Neural crest cell (in vitro differentiated cells): ENCODE measurements at places on chromosomes 6 and 20.

- no peak for DNase-seq
These were observed 538 bp upstream of the ENPP1 start for GRCh38 chr6:131807321-131807643.

GRCh38 chr6:37556881-37557644 is 57.4 kb upstream of the CCDC167 start:
- no peak for DNase-seq

DNA sequence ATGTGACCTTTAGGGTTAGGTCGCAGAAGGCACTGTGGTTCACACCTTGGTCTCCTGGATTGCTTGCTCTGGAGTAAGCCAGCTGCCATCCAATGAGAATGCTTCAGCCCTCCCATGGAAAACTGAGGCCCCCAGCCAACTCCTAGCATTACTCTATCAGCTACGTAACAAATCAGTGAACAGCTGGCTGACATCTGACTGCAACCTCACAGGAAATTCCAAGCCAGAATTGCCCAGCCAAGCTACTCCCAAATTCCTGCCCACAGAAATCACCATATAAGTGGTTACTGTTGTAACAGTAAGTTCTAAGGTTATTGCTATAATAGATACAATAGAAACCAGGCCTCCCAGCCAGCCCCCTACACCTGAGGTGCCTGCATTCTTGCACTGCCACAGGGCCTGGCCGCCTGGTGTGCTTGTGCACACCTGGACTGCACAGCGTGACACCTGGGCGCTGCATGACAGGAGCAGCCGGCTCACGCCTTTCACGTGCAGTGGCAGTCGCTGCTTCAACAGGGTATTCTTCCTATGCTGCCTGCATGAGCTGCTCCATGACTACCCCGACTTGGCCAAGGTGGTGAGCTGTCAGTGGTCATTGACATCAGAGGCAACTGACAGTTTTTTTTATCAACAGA is 429.7 kb upstream of the RUNX2 start:
- DNase-seq, result no peak

GRCh38 chr6:36800223-36801076 is 38.8 kb downstream of the CPNE5 start:
- no peak for DNase-seq

DNA sequence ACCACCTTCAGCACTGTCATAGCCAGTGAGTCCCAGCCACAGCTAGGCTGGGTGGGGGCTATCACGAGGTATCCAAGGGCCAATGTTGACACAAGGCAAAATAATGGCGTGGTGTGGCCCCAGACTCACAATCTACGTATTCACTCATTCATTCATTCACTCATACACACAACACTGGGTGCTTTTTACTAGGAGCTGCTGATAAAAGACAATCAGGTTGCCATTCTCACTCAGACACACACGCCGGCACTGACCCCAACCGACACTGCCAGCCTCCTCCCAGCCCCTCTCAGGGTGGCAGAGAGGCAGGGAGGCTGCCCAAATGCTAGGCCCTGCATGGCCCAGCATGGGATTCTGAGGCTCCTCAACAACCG is 1.5 kb upstream of the C20orf144 start:
- DNase-seq, result no peak

DNA sequence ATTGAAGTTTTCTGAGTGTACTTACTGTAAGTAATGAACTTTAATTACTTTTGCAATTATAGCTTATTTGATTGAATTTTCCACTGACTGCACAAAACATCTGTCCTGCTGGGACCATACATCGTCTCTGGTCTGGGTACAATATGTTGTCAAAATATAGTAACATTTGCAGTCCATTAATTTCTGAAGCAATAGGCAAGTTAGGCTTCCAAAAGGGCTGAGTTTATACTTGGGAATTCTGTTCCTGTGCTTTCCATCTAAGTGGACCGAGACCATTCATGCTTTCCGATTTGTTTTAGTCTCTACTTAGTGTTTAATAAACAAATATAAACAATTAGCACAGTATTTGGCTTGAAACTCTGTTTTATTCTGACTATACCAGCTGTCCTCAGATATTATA is 139.3 kb downstream of the RFPL4B start:
- DNase-seq, result no peak

GRCh38 chr20:52047811-52048764 is 143.5 kb downstream of the ZFP64 start:
- no peak for DNase-seq

DNA sequence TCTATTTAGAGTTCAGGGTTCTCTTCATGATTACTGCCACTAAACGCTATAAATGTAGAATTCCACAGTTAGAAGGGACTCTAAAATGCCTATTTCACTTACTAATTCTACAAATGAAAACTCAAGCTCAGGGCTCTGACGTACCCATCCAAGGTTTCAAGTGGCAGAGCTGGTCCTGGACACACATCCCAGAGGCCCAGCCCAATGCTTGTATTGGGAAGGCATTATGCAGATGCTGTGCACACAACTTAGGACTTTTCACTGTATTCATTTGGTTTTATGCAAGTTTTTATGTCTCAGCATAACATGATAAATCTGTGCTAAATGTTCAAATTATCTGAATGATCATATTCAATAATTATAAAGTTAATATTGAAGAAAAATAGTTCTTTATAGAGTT is 310.4 kb downstream of the PHF3 start:
- no peak for DNase-seq

DNA sequence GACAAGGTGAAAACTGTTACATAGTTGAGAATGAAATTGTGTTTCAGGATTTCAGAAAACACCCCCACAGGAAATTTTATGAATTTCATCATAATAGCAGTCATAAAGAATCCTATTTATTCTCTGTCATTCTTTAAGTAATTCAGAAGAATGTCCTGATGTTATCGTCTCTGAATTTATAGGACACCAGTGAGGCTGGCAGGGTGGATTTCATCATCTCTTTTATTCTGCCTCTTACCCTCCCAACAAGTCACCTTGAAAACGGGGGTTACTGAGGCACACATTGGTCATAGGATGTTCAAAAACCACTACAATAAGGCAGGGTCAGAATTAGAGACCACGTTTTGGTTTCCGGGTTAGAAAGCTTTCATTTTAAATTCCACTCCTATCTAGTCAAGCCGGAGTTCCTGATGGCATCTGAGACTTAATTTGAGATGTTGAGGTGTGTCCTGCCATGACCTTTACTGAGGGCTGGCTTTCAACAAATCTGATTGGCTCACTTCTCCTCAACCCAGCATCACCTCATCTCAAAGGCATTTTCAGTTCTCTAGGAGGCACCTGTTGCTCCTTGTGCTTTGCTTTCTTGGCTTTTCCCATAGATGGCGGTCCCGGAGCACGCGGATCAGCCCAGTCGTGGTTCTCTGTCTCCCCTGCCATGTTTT is 230.6 kb upstream of the SUPT3H start:
- no peak for DNase-seq

DNA sequence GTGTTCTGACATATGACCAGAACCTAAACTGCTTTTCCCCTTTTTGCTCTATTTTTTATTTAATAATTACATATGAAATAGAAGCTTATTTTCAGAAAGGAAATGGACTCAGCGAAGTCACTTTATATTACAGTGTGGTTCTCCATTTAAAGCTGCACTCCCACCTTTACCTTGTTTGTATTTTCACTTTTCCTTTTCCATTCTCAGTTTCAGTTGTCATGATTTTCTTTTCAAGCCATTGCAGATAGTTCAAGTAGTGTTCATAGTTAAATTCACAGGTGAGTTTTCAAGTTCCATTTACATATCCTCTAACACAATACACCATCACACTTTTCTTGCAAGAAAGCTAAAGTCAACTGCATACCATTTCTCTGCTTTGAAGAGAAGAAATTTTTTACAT is 400.2 kb downstream of the HACE1 start:
- DNase-seq, result no peak

- peak; percentile 4 for DNase-seq
These were observed 120.0 kb upstream of the JAG1 start for GRCh38 chr20:10793766-10794165.

DNA sequence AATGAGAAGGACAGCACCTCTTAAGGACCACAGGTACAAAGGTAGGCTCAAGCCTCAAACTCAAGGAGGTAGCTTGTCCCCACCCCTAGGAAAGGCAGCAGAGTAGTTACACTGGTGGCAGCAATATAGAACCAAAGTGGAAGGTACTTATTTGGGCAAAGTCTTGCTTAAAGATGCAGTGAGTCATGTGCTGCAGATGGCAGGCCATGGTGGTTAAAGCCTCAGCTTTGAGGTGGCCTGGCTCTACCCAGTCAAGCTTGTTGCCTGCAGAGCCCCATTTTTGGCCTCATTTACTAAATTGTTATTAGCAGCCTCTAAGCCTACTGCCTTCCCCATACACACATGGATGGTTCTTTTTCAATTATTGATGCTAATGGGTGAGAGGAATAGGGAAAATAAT is 146.0 kb downstream of the ELOVL4 start:
- DNase-seq, result no peak

DNA sequence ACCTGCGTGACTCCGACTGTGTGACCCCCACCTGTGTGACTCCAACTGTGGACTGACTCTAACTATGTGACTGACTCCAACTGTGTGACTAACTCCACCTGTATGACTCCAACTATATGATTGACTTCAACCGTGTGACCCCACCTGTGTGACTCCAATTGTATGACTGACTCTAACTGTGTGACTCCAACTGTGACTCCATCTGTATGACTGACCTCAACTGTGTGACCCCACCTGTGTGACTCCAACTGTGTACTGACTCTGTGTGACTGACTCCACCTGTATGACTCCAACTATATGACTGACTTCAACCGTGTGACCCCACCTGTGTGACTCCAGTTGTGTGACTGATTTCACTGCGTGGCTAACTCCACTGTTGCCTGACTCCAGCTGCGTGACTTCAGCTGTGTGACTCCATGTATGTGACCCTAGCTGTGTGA is 38.6 kb downstream of the SYNJ2 start:
- no peak for DNase-seq

DNA sequence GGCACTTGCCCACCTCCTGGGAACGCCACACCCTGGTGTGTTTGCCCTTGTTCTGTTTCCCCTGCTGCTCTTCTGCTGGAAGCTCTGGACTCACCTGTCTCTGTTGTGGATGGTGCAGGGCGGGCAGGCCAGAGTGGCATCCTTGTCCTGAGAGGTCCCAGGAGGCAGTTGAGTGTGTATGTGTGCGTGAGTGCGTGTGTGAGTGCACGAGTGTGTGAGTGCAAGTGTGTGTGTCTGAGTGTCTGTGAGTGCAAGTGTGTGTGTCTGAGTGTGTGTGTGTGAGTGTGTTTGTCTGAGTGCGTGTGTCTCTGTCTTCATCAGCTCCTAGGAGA is 12.2 kb downstream of the IGF2R start:
- no peak for DNase-seq

DNA sequence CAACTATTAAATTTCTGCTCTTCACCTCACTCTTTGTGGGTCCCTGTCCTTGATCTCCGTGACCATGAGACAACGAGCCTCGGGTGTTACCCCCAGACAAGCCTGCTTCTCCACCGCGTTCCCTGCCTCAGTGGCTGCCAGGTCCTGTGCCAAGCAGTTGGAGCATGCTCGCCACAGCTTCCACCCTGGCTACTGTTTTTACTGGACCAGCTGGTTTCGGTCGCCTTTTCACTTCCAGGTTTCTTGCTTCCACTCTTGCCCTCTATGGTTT is 5.6 kb downstream of the TP53RK start:
- DNase-seq, result no peak

DNA sequence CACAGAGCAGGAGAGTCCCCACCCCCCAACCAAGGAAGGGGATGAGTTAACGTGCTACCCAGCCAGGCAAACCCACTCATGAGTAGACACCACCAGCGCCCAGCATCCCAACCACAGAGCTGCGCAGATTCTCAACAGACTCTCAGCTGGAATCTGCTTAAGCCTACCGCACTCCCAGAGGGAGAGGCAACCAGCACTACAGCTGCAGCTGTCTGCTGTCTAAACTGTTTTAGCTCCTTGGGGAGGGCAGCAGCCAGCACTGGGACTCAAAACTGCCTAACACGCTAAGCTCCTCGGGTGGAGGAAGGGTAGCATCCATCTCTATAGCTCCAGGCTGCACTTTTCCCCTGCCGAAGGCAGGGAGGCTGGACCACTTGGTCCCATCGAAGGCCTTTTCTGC is 539.8 kb downstream of the EPHA7 start:
- DNase-seq, result no peak

DNA sequence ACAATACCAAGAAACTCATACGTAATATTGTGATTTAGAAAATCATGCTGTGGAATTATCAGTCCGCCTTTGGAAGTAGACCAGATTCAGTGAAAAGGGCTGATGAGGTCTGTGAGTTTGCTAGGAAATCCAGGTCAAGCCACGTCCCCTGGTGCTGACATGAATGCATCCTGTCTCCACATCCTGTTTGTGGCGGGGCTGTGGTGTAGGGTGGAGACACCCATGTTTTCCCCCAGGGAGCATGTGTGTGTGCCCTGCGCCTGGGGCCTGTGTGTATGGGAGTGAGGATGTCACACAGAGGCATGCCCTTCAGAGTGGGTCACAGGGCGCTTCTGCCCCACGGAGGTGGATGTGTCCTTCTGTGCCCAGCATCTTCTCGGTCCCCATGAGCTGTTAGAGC is 109.1 kb downstream of the SASH1 start:
- DNase-seq, result no peak

- no peak for DNase-seq
These were observed 308.1 kb downstream of the EPM2A start for GRCh38 chr6:145427232-145427631.

GRCh38 chr6:80647156-80647555 is 540.7 kb downstream of the BCKDHB start:
- DNase-seq, result no peak
